ENCODE measurements at places on chromosomes 11 and 22.

GRCh38 chr22:49664891-49665290, 162.8 kb downstream of the BRD1 start:
- DNase-seq = no peak

DNA sequence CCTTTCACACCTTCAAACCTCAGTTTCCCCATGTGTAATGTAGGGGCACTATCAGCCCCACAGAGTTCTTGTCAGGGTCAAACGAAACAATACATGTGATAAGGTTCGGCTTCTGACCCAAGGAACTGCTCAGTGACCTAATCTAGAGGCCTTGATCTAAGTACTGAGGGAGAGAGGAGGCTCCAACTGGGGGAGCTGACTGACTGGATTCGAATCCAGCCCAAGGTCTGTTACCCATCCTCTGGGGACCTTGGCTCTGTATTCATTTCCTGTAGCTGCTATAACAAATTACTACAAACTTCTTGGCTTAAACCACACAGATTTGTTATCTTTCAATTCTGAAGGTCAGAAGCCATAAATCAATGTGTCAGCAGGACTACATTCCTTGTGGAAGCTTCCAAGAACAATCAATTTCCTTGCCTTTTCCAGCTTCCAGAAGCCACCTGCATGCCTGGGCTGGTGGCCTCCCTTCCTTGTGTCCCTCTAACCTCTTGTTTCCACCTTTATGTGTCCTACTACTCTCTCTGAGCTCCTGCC, 10.7 kb upstream of the ANAPC15 start:
- no peak for DNase-seq

DNA sequence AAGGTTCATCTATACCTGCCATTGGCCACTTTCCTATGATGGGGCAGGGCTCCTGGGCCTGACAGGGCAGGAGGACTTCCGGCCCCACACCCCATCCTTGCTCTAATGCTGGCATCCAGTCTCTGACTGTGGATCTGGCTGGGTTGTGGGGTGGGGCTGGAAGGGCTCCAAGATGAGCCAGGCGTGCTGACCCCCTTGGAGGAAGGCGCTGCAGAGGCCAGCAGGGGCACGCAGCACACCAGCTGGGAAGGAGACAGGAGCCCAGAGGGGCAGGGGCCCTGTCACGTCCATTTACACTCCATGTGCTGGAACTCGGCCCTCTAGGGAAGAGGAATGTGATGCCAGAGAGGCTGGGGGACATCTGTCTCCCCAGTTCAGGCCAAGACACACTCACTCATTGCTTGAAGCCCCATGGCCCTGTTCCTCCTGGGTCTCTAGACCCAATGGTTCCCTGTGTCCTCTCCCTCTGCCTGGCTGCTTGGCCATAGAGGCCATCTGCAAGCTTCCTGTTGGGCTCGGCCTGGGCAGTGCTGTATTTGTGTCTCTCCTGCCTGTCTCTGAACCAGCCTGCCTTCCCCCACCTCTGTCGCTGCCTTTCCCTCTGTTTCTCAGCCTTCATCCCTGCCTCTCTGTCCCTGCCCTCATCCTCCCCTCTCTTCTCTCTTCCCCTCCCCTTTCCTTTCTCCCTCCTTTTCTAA, 67.5 kb upstream of the NECTIN1 start:
- no peak for DNase-seq

DNA sequence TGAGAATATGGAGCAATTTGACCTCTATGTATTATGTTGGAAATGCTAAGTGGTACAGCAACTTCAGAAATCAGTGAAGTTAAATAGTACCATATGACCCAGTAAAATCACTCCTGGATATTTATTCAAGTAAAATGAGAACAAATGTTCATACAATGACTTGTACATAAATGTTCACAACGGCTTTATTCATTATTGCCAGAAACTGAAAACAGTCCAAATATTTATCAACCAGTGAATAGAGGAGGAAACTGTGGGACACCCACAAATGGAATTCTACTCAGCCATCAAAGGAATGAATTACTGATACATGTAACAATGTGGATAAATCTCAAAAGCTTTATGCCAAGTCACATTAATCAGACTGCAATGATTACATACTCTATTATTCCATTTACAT, 416.3 kb downstream of the AASDHPPT start:
- no peak for DNase-seq

DNA sequence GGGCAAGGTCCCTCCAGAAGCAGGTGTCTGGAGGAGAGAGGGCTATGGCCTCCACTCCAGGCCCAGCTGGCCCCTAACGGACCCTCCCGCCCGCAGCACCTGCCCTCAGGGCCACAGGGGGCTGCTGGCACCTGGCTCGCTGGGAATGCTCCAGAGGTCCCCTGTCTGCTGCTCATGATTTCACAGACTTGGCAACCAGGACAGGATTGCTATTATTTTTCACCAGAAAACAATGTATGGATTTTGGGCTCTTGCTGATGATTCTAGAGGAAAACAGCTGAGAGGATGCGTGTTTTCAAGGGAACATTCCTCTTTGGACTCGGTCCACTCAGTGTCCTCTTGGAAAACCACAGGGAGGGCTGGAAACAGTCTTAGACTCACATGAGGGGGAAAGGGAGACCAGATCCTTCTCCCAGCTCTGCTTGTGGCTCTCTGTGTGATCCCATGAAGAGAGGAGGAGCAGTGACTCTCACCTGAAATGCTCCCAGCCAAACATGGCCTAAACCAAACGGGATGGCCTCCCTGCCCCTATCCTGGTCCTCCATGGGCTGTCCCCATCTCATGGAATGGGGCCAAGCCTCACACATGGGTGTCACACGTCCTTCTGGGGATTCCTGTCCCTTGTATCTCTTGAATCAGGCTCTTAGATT, 15.8 kb downstream of the MYEOV start:
- no peak for DNase-seq

DNA sequence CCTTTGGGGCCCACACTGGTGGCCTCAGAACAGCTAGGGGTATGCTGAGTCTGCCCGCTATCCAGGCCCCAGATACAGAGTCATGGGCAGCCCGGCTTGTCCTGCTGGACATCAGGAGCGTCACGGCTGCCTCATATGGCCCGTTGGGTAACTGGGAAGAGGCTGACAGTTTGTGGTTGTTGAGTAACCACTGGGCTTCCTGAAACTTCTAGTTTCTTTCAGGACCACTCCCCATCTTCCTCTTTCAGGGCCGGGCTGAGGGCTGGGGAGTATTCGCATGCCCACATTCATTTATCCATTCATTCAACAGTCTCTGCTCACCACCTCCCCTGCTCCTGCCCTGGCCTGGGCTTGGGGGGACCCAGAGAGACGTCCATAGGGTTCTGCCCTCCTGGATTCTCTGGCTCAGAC, 13.4 kb upstream of the P2RY2 start:
- no peak for DNase-seq

GRCh38 chr11:22276535-22276934, 61.6 kb upstream of the SLC17A6 start:
- no peak for DNase-seq

DNA sequence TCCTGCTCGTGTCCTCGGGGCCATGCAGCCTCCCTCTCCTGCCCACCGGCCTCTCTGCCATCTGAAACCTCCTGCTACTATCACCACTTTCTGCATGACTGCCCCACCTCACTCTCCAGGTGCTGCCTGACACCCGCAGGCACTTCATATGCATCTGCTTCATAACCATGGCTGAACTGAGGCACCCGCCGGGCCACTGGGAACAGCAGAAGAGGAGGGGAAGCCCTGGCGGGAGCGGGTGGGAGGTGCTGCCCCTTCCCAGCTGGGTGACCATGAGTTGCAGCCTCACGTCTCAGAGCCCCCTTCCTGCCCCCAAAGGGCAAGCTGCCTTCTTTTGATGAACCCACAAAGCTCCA, 21.7 kb upstream of the PICK1 start:
- DNase-seq = no peak
